Gastrocnemius medialis (tissue), 4 donors: ENCODE measurements at places on chromosomes 3 and 15.

- DNase-seq: no peak
Measured at GRCh38 chr3:64518950-64519349, 168.8 kb downstream of the ADAMTS9 start.

GRCh38 chr3:115580566-115580965 is 42.7 kb upstream of the GAP43 start:
- DNase-seq: no peak

- no peak for DNase-seq
Measured at GRCh38 chr15:56440214-56440770, 24.6 kb downstream of the MNS1 start.

- no peak for DNase-seq
Measured at GRCh38 chr15:83784975-83785374, 131.1 kb downstream of the ADAMTSL3 start.

- DNase-seq: no peak
Measured at GRCh38 chr3:73228437-73228836, 167.0 kb downstream of the EBLN2 start.

GRCh38 chr3:123657568-123657967 is 72.7 kb upstream of the HACD2 start:
- no peak for DNase-seq

GRCh38 chr3:166785876-166786275 is 594.2 kb downstream of the ZBBX start:
- DNase-seq: no peak

- DNase-seq: no peak
Measured at GRCh38 chr3:158896729-158897128, 94.9 kb downstream of the MFSD1 start.

DNA sequence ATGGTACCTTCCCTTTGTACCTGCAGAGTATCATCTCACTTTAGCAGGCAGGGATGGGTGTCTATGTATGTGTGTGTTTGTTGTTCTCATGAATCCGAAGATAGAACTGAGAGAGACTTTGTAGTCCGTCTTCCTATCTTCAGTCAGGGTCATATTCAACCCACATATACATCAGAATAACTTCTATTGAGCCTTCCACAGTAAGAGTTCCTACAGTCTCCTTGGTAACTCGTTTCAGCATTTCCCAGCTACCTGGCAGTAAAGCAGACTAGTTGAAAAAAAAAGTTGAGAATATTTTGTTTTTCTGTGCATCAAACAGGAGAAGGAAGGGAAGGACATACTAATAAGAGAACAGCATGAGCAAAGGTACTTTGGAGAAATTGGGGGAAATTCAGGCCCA is 106.8 kb downstream of the VPS8 start:
- no peak for DNase-seq

DNA sequence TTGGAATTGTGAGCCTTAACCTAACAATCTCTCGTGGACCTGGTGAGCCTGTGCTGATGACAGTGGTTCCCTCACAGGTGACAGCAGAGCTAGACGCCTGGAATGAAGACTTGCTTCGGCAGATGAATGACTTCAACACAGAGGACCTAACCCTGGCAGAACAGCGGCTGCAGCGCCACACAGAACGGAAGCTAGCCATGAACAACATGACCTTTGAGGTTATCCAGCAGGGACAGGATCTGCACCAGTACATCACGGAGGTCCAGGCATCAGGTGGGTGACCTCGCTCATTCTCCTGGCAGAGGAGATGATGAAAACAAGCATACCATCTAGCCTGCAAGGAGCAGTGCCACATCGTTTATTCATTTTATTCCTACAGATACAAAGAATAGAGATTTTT is 316.9 kb upstream of the UMPS start:
- DNase-seq: no peak

- DNase-seq: no peak
Measured at GRCh38 chr15:95284933-95285421, 1045.5 kb upstream of the NR2F2 start.

- no peak for DNase-seq
Measured at GRCh38 chr15:59834528-59834927, 145.4 kb upstream of the BNIP2 start.

DNA sequence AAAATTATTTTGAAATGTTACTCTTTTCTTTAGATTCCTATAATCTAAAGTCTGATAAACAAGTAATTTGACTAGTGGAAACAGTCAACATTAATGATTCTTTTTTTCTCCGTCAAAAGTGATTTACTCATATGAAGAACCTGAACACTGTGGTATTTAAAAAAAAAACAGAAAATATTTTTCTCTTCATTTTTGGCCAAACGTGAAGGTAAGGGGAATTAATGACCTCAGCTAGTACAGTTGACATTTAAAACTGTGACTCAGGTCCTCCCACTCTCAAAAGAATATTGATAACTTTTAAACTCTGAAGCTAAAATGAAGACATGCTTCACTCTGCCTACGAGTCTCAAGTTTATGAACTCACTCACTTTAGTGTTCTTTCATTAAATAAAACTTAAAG is 34.5 kb downstream of the TIGIT start:
- DNase-seq: no peak

- DNase-seq: no peak
Measured at GRCh38 chr3:181568248-181568647, 143.5 kb upstream of the SOX2 start.

GRCh38 chr15:98896002-98896721 is 111.4 kb downstream of the PGPEP1L start:
- DNase-seq: no peak

GRCh38 chr3:190658106-190658505 is 144.2 kb downstream of the IL1RAP start:
- DNase-seq: no peak

GRCh38 chr15:38991126-38991525 is 426.5 kb upstream of the RASGRP1 start:
- DNase-seq: no peak

GRCh38 chr15:82999426-82999825 is 12.0 kb downstream of the C15orf40 start:
- DNase-seq: no peak

- DNase-seq: no peak
Measured at GRCh38 chr3:101519685-101520365, 6.8 kb upstream of the SENP7 start.

GRCh38 chr3:134038716-134039115 is 9.0 kb upstream of the SLCO2A1 start:
- DNase-seq: no peak

DNA sequence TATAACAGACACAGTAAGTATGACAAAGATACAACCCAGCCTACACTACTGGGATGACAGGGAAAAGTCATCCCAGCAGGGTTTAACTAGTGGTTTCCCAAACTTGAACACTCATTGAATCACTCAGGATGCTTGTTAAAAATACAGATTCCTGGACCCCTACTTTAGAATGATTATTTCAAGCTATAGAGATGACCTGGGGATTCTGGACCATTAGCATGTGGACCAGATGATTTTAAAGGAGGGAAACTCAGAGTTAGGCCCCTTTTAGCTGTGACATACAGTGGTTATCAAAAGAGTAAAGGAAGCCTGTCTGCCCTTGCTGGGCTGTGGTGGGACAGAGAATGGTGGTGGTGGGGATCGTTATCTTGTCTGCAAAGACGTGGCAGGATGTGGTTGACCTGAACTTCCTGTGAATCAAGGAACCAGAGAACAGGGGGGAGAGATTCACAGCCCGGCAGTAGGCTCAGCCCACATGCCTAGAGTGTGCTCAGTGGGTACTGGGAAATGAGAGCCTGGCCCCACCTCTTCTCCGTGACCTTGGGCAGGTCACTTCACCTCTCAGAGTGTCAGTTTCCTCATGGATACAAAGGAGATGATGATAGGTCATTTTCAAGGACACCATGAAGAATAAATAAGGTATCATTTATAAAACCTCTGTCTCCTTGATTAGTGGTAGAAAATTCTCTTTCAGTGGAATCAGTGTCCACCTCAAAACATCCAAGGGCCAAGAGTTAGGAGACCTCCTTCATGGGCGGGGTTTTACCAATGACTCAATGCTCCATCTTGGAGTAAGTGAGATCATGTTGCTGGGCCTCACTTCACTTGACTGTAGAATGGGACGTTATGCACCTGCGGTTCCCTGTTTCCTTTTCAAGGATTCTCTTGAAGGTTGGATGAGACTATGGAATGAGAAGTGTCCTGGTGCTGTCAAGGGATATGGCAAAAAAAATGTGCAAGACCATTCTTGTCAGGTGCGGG is 306.5 kb downstream of the RPLP1 start:
- DNase-seq: no peak

DNA sequence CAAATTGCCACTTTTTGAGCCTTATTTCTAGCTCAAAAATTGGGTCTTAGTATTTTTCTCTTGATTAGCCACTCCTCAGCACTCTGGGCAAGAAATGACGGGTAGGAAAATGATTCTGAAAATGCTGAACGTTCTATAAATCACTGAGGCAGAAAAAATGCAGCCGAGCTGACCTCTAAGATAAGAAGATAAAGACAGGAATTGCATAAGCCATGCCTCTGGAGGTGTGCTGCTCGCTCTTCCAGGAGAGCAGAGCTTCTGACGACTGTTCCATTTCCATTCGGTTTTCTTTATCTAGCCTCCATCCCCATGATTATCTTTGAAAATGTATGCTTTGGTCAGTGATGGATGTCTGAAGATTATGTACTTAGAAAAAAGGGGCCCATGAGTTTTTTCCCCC is 558.8 kb upstream of the ADAMTS9 start:
- DNase-seq: no peak

DNA sequence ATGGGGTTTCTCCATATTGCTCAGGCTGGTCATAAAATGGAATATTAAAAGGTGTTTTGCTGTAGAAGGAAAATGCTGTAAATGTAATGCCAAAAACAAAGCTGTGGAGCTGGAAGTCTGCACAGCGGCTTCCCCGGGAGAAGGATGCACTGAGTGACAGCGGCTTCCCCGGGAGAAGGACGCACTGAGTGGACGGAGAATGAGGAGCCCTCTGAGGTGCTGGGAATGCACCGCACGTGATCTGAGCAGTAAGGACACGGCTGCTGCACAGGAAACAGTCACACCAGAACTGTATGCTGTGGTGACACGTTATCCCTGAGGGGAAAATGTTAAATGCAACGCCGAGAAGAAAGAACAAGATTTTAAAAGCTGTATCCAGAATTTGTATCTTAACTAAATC is 24.6 kb downstream of the TNK2 start:
- DNase-seq: no peak

- DNase-seq: peak; percentile 81
Measured at GRCh38 chr3:12663401-12663935, 449 bp downstream of the RAF1 start.

DNA sequence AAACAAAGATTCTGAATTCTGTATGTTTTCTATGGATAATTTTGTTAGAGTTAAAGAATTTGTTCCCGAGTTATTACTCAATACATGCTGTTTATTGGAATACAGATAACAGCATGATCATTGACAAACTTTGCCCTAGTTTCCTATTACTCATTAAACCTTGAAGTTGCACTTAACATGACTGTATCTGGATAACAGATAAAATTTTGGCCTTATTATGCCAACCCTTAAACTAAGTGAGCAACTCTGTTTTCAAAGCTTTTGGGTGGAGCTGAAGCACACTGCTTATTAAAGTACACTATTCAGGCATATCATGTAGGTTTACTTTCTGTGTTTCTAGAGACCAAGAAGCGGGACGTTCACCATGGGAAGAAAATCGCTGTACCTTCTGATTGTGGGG is at the start of gene AADAC:
AADAC (plus strand) TSS at position 318 of the 400 bp plus-strand sequence; CDS start at position 365, 47 bp downstream.
- no peak for DNase-seq

DNA sequence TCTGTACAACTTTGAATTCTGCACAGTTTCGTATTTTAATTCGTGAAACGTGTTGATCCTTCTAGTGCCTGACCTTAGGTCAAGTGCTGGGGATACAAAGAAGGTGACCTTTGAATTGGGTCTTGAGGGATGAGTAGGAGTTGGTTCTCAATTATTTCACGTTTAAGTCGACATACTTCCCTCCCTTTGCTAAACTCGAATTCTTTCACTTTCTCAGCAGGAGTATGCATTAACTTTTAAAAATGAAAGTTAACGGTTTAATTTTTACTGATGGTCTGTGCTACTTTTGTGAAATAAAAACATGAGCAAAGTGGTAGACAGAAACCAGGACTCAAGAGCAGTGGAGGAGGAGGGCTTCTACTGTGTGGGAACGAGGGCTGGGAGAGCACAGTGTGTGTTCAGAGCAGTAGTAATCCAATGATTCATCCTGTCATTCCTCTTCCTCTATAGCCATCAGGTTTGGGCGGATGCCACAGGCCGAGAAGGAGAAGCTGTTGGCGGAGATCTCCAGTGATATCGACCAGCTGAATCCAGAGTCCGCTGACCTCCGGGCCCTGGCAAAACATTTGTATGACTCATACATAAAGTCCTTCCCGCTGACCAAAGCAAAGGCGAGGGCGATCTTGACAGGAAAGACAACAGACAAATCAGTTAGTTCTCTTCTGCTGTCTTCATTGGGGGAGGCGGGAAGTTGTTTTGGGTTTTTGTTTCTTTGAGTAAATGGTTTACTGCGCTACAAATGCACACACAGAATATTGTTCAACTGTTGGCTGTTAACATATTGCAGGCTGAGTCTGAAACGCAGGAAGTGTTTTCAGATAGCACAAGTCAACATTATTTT is 78.6 kb upstream of the TSEN2 start:
- peak; percentile 58 for DNase-seq

- DNase-seq: no peak
Measured at GRCh38 chr3:157469561-157470294, 33.1 kb downstream of the PTX3 start.

- DNase-seq: no peak
Measured at GRCh38 chr3:118942671-118943070, 92.0 kb downstream of the IGSF11 start.

DNA sequence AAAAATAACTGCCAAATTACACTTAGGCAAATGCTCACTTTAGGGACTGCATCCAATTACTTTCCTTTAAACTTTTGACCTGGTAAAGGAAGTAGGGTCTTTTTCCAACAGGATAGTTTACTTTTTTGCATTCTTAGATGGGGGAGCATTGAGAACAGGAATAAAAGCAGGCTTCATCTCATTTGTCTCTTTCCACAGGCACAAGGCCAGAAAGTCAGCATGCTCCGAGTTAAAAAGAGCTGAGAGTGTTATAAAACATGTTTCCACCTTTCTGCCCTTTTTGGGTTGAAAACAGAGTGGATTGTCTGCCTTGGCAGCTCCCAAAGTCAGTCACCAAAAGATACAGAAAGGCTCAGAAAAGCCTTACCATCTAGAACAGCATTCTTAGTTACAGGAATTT is 404.9 kb upstream of the ALCAM start:
- DNase-seq: no peak

- DNase-seq: peak; percentile 86
Measured at GRCh38 chr3:13612829-13613228, 63.9 kb downstream of the FBLN2 start.

GRCh38 chr3:25663347-25663868 is 1.3 kb downstream of the TOP2B start:
- DNase-seq: no peak
